ENCODE measurements at places on chromosomes 2 and 18.

- DNase-seq = no peak
These were observed 282.1 kb downstream of the ZNF516 start for GRCh38 chr18:76212960-76213359.

- DNase-seq = no peak
These were observed 122.2 kb downstream of the DSC3 start for GRCh38 chr18:30920351-30920750.

- DNase-seq = no peak
These were observed 6.0 kb upstream of the DTNA start for GRCh38 chr18:34704074-34704473.

- no peak for DNase-seq
These were observed 3.7 kb upstream of the PPP3R1 start for GRCh38 chr2:68256093-68256450.

- peak; percentile 66 for DNase-seq
These were observed 45.5 kb downstream of the DDX1 start for GRCh38 chr2:15636972-15637785.

GRCh38 chr2:106189325-106189724 is 4.8 kb downstream of the UXS1 start:
- no peak for DNase-seq

DNA sequence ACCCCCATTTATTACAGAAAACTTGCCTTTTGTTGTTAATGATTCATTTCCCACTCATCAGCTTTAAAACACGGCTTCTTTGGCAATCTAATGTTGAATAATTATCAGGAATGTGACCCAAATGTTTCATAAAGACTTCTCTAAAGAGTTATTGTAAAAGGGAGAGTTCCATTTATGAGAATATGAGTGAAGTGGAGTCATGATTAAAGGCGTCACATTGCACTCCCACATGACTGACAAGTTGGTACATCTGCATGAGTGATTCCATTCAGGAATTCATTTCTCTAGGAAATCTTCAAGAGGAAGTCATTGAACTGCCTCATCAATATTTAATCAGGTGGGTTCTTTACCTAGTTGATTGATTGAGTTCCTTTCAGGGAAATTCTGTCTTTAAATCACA is 184.8 kb downstream of the LNPK start:
- no peak for DNase-seq

GRCh38 chr2:181158427-181158826 is 178.0 kb downstream of the UBE2E3 start:
- DNase-seq = no peak

- DNase-seq = peak; percentile 83
These were observed 49.1 kb downstream of the TMEM17 start for GRCh38 chr2:62456721-62457539.

DNA sequence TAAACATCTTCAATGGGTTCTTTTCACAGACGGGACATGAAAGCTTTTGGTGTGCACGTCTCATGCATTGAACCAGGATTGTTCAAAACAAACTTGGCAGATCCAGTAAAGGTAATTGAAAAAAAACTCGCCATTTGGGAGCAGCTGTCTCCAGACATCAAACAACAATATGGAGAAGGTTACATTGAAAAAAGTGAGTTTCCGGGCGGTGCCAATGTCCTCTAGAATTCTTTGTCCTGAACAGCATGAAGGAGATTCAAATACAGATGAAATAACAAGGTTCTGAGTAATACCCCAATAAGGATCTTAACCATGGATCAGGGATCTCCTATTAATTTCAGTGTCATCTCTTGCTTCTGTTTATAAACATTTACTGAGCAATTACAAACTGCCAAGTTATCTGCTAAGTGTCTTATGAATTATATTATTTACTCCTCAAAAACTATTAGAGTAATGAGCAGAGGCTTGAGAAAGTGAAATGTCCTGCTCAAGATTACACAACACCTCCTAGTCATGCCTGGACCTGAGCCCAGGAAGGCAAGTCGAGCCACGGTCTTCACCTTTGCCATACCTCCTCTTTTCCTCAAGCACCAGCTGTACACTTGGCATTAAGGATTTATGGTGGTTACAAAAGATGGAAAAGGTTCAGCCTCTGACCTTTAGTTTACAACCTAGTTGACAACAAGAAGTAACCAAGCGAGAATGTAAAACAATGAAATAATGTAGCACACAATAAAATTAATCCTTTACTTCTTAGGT is 22.6 kb downstream of the DHRS9 start:
- no peak for DNase-seq

GRCh38 chr2:240217431-240218301 is 77.2 kb upstream of the OTOS start:
- DNase-seq = peak; percentile 40

- no peak for DNase-seq
These were observed 1.5 kb downstream of the EXOC6B start for GRCh38 chr2:72824224-72824842.

DNA sequence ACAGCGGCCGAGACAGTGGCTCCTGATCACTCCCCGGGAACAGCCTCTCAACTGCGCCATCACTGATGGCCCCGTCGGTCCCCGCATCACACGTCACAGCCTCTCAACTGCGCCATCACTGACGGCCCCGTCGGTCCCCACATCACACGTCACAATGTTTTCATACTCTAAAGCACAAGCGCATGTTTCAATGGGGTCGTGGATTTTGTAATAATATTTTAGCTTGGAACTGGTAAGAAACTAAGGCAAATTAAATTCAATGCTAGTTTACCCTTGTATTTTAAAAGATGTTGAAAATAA is 44.2 kb upstream of the CTDP1 start:
- no peak for DNase-seq

- no peak for DNase-seq
These were observed 153.3 kb downstream of the PKP4 start for GRCh38 chr2:158610059-158610458.

- no peak for DNase-seq
These were observed 682.0 kb upstream of the ID2 start for GRCh38 chr2:7999683-8000476.

GRCh38 chr2:15031745-15032240 is 399.3 kb downstream of the LRATD1 start:
- DNase-seq = no peak

- DNase-seq = no peak
These were observed 70.8 kb downstream of the TNP1 start for GRCh38 chr2:216789081-216789480.

DNA sequence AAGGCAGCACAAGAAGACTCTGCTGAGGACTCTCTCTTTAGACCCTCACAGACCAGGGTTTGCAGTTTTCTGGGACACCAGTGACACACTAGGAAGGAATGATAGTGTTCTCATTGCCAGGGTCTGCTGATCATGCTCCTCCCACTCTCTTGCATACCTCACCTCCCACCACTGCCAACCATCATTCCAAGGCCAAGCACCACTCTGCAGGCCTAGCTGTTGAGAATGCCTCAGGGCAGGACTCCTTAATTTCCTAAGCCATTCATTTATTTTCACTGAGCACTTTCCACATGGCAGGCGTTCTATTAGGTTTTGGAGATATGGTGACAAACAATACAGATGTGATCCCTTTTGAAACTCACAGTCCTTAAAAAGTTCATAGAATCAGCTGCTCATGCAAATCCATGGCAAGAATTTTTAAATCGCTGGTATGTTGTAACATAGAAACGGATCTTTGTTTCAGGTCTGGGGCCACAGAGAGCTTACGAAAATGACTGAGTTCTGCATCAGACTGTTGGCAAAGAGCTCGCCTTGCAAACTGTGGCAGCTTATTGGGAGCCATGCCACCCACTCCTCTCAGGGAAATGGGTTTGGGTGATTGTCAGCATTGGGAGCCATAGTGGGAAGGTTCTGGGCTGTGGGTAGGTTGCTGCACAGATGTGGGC is 78.5 kb downstream of the XDH start:
- DNase-seq = no peak

DNA sequence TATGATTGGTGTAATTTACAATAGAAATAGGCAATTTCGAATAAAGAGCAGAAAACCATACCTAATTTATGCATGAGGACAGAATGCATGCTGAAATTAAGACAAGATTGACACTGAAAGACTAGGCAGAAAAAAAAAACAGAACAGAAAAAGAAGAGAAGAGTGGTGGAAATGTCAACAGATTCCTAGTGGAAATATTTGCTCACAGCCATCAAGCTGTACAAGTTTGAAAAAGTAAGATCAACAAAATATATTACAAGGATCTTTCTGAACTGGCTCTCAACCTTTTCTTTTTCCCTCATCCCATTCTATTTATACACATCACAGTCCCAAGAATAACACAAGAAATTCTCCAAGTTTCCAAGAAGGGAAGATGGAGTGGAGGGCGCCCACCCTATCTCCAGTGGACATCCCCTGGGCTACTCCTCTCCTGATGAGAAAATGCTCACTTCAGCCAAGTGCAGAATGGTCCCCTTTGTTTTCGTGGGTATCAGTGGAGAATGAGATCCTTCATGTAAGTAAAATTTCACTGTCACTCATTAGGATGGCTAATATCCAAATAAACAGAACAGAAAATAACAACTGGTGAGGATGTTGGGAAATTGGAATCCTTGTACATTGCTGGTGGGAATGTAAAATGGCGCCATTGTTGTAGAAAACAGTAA is 51.0 kb upstream of the ZNF532 start:
- DNase-seq = no peak
